Endodermal cell (in vitro differentiated cells): ENCODE measurements at places on chromosomes 3 and 15.

GRCh38 chr3:42892169-42892568, 13.8 kb upstream of the ZNF662 start:
- DNase-seq, result no peak

DNA sequence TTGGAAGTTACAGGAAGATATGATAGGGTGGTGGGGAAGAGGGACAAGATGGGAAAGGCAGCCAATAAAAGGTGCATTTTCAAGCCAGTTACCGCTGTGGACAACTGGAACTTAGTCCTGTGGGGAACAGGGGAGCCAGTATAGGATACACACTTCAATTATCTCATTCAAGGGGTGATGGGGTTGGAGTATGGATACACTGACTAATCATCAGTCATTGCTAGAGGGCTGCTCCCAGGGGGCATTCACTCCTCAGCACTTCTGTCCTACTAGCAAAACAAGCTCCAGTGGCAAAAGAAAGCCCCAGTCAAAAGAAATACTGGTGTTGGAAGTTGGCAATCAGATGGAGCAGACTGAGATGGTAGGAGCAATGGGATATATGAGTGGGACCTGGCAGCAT, 183.4 kb upstream of the GADL1 start:
- DNase-seq, result no peak

DNA sequence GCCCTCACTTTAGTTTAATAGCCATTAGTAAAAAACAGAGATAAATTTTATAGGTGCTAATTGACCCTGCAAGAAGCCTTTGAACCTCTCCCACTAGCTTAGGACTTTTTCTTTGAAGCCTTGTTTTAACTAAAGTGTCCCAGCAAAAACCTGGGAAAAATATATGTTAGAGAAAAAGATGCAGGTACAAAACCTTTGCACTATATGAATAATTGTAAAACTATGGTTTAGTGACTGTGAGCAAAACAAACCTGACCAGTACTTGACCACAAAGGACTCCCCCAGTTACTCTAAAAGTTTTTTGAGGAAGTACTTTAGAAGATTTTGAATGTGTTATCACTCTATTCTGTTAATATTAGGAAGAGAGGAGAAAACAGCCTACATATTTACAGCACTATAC, 123.3 kb upstream of the TP63 start:
- DNase-seq, result no peak

- no peak for DNase-seq
These were observed 239.3 kb upstream of the C2CD4B start for GRCh38 chr15:62404194-62404985.
